ENCODE measurements at places on chromosomes 6 and 20.

- no peak for DNase-seq
These were observed 61.1 kb downstream of the IL20RA start for GRCh38 chr6:136983687-136984086.

GRCh38 chr6:28929887-28930620, 6.3 kb upstream of the TRIM27 start:
- DNase-seq: no peak

- no peak for DNase-seq
These were observed 2.3 kb downstream of the KCNK15 start for GRCh38 chr20:44748005-44748370.

DNA sequence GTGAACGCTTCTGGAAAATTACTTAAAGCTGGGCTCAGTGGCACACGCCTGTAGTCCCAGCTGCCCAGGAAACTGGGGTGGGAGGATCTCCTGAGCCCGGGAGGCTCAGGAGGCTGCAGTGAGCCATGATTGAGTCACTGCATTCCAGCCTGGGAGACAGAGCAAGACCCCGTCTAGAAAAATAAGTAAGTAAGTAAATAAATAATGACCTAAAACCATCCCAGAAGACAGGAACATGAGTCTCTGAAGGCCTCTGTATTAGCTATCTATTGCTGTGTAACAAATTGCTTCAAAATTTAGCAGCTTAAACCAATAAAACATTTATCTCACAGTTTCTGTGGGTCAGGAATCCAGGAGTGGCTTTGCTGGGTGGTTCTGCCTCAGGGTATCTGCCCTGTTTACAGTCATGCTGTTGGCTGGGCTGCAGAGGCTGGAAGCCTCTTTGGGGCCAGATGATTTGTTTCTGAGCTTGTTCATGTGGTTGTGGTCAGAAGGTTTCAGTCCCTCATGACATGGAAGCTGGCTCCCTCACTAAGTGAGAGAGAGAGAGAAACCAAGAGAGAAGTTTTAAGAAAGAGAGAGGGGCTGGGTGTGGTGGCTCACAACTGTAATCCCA, 48.4 kb upstream of the NCOA3 start:
- peak; percentile 96 for DNase-seq

DNA sequence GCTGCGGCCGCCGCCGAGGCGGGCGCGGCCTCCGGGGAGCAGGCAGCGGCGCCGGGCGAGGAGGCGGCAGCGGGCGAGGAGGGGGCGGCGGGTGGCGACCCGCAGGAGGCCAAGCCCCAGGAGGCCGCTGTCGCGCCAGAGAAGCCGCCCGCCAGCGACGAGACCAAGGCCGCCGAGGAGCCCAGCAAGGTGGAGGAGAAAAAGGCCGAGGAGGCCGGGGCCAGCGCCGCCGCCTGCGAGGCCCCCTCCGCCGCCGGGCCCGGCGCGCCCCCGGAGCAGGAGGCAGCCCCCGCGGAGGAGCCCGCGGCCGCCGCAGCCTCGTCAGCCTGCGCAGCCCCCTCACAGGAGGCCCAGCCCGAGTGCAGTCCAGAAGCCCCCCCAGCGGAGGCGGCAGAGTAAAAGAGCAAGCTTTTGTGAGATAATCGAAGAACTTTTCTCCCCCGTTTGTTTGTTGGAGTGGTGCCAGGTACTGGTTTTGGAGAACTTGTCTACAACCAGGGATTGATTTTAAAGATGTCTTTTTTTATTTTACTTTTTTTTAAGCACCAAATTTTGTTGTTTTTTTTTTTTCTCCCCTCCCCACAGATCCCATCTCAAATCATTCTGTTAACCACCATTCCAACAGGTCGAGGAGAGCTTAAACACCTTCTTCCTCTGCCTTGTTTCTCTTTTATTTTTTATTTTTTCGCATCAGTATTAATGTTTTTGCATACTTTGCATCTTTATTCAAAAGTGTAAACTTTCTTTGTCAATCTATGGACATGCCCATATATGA, 3.2 kb downstream of the MARCKS start:
- no peak for DNase-seq

DNA sequence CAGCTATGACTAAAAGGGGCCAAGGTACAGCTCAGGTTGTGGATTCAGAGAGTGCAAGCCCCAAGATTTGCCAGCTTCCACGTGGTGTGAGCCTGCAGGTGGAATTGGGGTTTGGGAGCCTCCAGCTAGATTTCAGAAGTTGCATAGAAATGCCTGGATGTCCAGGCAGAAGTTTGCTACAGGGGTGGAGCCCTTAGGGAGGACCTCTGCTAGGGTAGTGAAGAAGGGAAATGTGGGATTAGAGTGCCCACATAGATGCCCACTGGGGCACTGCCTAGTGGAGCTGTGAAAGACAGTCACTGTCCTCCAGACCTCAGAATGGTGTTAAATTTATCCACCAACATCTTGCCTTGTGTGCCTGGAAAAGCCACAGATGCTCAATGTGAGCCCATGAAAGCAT, 255.1 kb downstream of the BMP2 start:
- no peak for DNase-seq

DNA sequence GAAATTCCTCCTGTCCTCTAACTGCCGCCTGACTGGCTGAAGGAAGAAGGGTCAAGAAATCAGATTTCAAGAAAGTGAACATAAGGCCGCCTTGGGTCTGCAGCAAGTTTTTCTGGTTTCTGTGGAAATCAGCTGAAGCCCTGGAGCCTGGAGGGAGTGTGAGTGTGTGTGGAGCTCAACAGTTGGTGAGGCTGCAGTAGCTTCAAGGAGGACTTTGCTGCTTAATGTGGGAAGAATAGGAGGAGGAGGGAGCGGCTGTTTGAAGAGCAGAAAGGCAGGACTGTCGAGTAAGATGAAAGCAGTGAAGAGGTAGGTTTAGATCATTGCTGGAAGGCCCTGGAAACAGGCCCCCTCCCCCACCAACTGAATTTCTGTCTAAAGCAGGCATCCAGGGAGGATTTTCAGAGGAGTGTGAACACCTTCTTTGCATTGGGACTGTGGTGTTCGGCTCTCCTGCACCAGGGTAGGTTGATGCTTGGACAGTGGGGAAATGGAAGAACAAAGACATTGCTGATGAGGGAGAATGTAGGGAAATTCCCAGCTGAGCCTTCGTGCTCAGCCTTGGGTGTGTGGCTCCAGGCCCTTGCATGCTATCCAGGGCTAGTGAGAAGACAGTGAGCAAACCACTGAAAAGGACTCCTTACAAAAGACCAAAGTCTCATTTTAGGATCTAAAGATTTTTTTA, 79.5 kb upstream of the VSTM2L start:
- no peak for DNase-seq

DNA sequence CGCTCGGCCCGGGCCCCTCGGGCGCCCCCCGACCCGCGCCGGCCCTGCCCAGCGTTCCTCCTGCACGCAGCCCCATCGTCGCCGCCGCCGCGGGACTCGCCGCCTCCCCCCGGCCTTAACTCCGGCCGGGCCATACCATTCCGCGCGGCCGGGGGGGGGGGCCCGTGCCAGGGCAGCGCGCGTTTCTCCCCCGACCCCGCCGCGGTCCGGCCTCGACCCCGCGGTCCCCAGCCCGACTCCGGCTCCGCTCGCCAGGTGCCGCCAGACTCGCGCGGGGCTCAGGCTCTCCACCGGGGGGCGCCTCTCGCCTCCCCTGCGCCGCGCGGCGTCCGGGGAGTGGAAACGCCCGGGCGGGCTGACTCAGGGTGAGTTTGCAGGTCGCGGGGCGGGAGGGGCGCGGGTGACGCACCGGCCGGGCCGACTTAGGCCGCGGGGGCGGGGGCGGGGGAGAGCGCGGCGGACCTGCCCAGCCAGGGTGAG, at the start of gene SRXN1:
SRXN1 (minus strand) TSS at position 91 of the 480 bp plus-strand sequence; CDS start at position 76, 15 bp downstream.
- DNase-seq: peak; percentile 82

DNA sequence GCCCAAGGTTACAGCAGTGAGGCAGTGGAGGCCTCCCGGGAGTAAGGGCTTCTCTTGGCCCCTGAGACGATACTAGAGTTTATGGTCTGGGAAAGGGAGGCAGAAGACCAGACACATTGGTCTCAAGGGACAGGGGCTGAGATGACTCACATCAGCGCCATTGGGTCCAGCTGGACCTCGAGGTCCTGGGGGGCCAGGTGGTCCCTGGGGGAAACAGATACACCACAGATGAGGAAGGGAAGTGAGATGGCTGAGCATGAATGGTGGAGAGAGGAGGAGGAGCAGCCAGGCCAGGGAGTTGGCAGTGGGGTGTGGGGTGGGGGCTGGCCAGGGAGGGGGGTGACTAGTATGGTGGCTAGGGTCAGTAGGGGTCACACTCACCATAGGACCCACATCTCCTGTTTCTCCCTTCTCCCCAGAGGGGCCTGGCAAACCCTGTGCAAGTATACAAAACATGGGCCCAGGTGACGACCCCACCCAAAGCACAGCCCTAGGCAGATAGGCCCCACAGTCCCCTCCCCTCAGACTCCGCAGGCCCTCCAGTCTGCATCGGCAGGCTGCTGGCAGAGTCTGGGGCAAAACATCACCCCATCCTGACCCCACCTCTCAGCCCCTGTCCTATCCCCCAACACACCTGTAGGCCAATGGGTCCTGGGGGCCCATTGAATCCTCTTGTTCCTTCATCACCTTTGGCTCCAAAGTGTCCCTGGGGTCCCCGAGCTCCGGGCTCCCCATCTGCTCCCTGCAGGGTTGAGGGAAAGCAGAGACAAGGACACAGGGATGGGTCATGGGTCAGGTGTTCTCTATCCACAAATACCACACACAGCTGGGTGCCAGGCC, 21.9 kb downstream of the COL11A2 start:
- no peak for DNase-seq

GRCh38 chr6:79702691-79703090, 71.6 kb downstream of the SH3BGRL2 start:
- no peak for DNase-seq

GRCh38 chr20:44714701-44715498, at the start of gene CCN5:
TSS of gene CCN5 (plus strand) at chr20:44715369. CDS start at chr20:44715391, 22 bp downstream.
- DNase-seq: peak; percentile 70

Measured in HT1080 (cell line).